Endothelial cell (in vitro differentiated cells): ENCODE measurements at places on chromosomes 4 and X.

DNA sequence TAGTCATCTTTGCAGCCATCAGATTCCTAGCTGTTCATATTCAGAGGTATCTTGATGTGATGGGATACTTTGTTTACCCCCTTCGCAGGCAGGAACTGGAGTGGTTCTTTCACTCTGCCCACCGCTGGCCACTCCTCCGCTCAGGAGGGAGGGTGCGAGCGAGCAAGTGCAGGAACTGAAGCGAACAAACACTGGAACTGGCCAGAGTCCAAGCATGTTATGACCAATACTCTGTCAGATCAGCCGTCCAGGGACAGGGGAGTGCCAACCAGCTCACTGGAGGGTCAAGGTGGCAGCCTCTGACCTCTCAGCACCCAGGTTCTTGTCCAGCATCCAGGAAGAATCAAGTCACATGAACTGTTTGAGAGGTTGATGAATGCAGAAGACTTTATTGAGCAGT is 18.0 kb upstream of the MANBA start:
- H3K36me3 ChIP-seq: no peaks in the 10 kb centered on the region
- no peaks in the 10 kb centered on the region for H3K4me1 ChIP-seq
- no peaks in the 10 kb centered on the region for H3K27me3 ChIP-seq
- H3K27ac ChIP-seq: no peak overlapping the region
- DNase-seq: no peak

- H3K4me3 ChIP-seq: peak overlapping the region; percentile 84
- no peak for DNase-seq
- no peaks in the 10 kb centered on the region for H3K36me3 ChIP-seq
- H3K4me1 ChIP-seq: peaks cover 6% of the 10 kb centered on the region
- no peak overlapping the region for H3K27ac ChIP-seq
- peaks cover 3% of the 10 kb centered on the region for H3K27me3 ChIP-seq
Measured at GRCh38 chr4:127781300-127782024, 660 bp upstream of the HSPA4L start.

GRCh38 chrX:150813922-150814321 is 84.5 kb downstream of the CD99L2 start:
- H3K4me3 ChIP-seq: no peak overlapping the region
- no peaks in the 10 kb centered on the region for H3K27me3 ChIP-seq
- no peak overlapping the region for H3K27ac ChIP-seq
- peaks cover 3% of the 10 kb centered on the region for H3K36me3 ChIP-seq
- no peak for DNase-seq

GRCh38 chr4:171954650-171955049 is 141.4 kb downstream of the GALNTL6 start:
- no peak overlapping the region for H3K27ac ChIP-seq
- no peaks in the 10 kb centered on the region for H3K36me3 ChIP-seq
- peaks cover 4% of the 10 kb centered on the region for H3K4me1 ChIP-seq
- no peak overlapping the region for H3K4me3 ChIP-seq
- H3K27me3 ChIP-seq: peaks cover 2% of the 10 kb centered on the region

- H3K36me3 ChIP-seq: no peaks in the 10 kb centered on the region
- no peak overlapping the region for H3K27ac ChIP-seq
- DNase-seq: no peak
- peaks cover 41% of the 10 kb centered on the region for H3K4me1 ChIP-seq
Measured at GRCh38 chr4:73870260-73870659, 1.1 kb downstream of the CXCL1 start.

DNA sequence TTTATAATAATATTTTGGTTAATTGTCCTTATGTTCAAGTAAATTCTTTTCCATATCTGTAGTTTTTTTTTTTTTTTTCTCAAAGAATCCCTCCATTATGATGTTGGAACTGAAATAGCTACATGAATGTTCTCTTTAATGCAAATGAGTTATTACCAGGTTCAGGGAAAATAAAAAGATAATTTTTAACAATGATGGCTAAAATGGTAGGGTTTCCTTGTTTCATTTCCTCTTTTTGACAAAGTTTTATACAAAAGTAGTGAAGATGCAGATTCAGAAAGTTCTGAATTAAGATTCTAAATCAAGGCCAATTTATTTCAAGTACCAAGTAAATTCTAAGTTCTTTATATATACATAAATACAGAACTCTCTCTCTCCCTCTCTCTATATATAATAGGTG is 779.0 kb upstream of the INTU start:
- no peak for DNase-seq
- no peak overlapping the region for H3K27ac ChIP-seq
- H3K36me3 ChIP-seq: no peaks in the 10 kb centered on the region
- H3K27me3 ChIP-seq: no peaks in the 10 kb centered on the region

- H3K27ac ChIP-seq: no peak overlapping the region
- no peak overlapping the region for H3K4me3 ChIP-seq
- no peak for DNase-seq
- no peaks in the 10 kb centered on the region for H3K4me1 ChIP-seq
Measured at GRCh38 chr4:62344915-62345314, 1144.8 kb downstream of the ADGRL3 start.

DNA sequence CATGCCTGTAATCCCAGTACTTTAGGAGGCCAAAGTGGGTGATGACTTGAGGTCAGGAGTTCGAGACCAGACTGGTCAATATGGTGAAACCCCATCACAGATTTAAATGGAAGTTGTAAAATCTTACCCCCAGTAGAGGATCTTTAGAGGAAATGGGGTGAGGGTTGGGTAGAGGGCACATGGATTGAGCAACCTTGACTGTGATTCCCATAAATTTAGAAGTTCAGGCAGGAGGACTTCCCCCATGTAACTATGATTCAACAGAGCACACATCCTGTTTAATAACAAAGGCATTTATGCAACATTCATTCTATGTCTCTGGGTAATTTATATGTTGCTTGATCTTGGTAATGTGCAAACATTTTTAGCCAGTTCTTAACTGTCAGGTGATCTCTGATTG is 143.1 kb downstream of the RBM47 start:
- no peak overlapping the region for H3K27ac ChIP-seq
- peaks cover 2% of the 10 kb centered on the region for H3K4me1 ChIP-seq
- peaks cover 3% of the 10 kb centered on the region for H3K27me3 ChIP-seq
- no peak for DNase-seq
- no peaks in the 10 kb centered on the region for H3K36me3 ChIP-seq
- H3K4me3 ChIP-seq: no peak overlapping the region

DNA sequence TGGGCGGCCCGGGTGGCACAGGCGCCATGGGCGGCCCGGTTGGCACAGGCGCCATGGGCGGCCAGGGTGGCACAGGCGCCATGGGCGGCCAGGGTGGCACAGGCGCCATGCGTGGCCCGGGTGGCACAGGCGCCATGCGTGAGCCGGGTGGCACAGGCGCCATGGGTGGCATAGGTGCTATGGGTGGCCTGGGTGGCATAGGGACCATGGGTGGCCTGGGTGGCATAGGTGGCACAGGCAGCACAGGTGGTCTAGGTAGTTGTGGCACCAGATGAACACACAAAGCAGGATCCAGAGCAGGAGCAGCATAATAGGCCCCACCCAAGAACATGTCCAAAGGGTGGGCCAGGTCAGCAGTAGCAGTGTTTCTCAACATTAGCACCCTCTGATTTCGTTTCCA is 4.3 kb downstream of the ESX1 start:
- H3K36me3 ChIP-seq: no peaks in the 10 kb centered on the region
- peaks cover 5% of the 10 kb centered on the region for H3K4me1 ChIP-seq
- no peak overlapping the region for H3K4me3 ChIP-seq
- DNase-seq: no peak

- H3K36me3 ChIP-seq: no peaks in the 10 kb centered on the region
- no peak overlapping the region for H3K4me3 ChIP-seq
- H3K4me1 ChIP-seq: no peaks in the 10 kb centered on the region
- no peaks in the 10 kb centered on the region for H3K27me3 ChIP-seq
- DNase-seq: no peak
- no peak overlapping the region for H3K27ac ChIP-seq
Measured at GRCh38 chr4:174490451-174490961, 31.8 kb downstream of the HPGD start.

DNA sequence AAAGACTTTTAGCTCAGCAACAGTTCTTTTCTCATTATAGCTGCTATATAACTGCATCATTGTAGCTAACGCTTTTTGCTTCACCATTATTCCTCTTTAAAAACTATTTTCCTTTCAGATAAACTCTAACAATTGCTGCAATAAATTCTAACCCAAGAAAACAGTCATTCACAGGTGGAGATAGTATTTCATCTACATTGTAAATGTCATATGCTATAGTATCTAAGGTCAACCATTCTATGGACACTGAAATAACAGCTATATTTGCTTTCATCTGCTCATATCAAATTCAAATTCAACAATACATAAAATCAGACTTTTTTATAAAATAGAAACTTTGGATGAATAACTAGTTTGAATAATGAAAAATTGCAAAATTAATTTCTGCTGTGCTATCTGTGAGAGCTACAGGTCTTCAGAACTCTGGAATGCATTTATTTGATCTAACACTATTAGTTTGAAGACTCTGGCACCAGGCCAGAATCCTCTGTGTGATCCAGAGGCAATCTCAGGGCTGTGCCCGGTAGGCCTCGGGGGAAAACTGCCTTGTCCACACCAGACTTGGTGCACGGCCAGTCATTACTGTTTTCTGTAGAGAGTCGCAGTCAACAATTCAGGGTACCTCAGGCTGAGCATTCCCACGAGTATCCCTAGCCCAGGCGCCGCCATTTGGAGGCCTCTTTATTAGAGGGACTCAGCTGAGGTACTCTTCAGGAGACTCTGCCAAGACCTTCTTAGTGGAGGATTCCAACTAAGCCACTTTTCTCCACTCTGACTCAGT is 332.4 kb downstream of the SLC7A11 start:
- H3K36me3 ChIP-seq: no peaks in the 10 kb centered on the region
- DNase-seq: no peak
- H3K27me3 ChIP-seq: peaks cover 2% of the 10 kb centered on the region
- no peaks in the 10 kb centered on the region for H3K4me1 ChIP-seq
- no peak overlapping the region for H3K27ac ChIP-seq
